Eye (tissue), 1 donor: ENCODE measurements at places on chromosomes 13 and 19.
A peak's percentile ranks its signal among the peaks of the same experiment; 100 is the strongest.

- DNase-seq = no peak
Measured at GRCh38 chr13:109802936-109803335, 16.6 kb upstream of the IRS2 start.

DNA sequence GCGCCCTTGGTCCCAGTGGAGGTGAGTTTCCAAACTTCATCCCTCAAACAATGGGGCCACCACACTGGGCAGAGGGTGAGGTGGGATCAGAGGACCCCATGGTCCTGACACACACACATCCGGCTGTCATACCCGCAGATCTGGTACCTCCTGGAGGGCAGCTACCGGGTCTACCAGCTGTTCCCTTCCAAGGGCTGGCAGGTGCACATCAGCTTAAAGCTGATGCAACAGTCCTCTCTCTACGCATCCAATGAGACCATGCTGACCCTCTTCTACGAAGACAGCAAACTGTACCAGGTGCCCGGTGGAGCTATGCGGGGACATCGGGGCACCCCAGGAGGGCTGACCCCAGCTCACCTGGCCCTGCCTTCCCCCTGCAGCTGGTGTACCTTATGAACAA, 14.0 kb upstream of the PSMD8 start:
- DNase-seq = no peak

GRCh38 chr13:113954046-113954835, 19.6 kb downstream of the C13orf46 start:
- no peak for DNase-seq

DNA sequence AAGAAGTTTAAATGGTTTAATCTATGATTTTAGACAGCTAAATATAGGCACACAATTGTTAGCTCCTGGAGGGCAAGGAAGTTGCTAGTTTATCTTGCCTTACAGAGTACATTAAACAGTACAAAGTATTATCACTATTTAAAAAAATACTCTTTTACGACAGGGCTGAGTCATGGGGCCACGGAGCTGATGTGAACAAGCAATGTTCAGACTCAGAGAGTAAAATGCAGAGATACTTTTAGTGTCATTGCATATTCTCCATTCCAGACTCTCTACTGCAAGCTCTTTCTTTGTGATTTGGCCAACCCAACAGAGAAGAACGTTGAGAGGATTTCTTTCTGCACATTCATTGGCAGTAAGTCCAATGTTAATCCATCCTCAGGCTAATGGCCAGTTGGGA, 352.4 kb downstream of the SPRY2 start:
- DNase-seq = no peak

DNA sequence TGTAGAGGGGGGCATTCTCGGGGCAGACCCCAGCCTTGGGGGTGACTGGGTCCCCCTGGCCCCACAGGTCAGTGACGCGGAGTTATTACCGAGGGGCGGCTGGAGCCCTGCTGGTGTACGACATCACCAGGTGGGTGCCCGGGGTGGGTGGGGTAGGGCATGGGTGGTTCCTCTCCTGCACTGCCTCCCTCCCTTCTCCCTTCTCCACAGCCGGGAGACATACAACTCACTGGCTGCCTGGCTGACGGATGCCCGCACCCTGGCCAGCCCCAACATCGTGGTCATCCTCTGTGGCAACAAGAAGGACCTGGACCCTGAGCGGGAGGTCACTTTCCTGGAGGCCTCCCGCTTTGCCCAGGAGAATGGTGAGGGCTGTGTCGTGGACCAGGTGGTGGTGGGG, 5.7 kb downstream of the RAB4B start:
- no peak for DNase-seq

DNA sequence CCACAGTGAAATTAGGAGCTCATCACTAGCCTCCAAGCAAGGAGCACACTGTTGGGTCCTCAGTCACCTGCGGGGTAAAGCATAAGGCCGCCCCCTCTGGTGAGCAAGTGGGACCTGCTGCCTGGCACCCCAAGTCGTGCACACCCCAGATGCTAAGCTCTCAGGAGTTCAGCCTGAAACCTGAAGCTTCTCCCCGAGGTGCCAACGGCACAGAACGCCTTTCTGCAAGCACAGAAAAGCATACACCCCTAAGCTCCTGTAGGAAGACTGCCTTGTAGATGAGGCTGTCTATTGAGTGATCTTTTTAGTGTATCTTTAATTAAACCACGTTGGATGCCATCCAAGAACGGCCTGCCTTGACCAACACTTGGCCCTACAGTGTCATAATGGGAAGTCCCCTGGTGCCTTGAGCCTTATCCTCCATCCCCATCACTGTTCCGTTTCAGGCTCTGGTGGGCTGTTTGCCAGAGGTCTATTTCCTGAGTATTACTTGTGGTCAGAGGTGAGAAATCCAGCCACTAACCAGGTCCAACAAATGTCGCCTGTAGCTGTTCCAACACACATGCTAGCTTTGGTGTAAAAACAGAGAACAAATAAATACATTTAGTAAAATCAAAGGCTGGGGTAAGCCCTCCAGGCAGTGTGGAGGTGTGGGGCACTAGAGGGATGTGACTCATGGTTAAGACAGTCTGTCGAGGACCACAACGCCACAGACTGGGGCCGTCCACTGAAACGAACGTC, 44.8 kb downstream of the C13orf42 start:
- DNase-seq = no peak

DNA sequence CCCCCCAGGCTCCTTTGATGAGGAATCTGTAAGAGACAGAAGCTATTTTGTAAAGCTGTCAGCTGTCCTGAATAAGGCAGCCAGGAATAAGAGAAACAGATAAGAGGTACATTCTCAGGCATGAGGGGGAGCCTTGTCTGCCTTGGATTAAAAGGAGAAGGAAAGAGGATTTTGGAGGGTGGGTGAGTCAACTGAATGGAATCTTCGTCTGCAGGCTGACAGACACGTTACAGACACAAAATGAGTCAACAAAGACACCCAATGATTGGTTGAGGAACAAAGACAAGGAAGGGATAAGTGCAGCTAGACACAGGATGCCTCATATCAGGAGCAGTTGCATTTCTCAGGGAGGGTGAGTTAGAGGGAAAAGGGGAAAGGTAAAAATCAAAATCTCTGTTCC, 162.5 kb downstream of the OLFM4 start:
- DNase-seq = no peak

DNA sequence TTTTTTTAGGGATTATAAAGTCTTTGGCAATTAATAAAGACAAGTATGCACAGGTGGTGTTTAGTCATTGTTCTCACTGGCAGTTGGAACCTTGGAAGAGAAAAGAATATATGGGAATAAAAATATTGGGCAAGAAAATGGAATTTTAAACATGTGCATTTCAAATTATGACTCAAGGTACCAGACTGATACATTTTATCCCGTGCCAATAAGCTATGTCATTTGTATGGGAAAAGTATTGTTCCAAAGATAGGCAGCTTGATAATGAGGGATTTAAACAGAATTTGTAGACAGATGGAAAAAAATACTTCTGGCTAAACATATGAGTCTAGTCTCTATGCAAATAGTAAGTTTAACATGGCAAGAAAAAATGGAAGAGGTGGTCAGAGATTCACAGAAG, 169.5 kb upstream of the UFM1 start:
- no peak for DNase-seq

- DNase-seq = no peak
Measured at GRCh38 chr19:28874742-28875141, 338.2 kb downstream of the UQCRFS1 start.

DNA sequence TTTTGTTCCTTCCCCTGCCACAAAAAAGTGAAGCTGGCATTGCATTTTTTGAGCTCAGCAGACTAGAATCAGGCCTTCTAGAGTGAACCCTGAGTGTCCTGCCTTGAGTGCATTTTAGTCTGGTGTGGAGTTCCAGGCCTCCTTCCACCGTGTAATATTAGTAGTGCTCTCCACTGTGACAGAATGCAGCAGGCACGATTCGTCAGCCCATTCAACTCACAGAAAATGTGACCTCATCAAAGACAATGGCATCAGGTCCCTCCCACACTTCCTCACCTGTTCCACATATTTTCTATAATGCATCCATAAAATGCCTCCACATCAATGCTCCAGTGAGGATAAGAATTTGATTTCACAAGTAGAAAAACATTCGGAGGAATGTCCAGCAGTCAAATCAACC, 227.6 kb downstream of the FGF9 start:
- DNase-seq = no peak

DNA sequence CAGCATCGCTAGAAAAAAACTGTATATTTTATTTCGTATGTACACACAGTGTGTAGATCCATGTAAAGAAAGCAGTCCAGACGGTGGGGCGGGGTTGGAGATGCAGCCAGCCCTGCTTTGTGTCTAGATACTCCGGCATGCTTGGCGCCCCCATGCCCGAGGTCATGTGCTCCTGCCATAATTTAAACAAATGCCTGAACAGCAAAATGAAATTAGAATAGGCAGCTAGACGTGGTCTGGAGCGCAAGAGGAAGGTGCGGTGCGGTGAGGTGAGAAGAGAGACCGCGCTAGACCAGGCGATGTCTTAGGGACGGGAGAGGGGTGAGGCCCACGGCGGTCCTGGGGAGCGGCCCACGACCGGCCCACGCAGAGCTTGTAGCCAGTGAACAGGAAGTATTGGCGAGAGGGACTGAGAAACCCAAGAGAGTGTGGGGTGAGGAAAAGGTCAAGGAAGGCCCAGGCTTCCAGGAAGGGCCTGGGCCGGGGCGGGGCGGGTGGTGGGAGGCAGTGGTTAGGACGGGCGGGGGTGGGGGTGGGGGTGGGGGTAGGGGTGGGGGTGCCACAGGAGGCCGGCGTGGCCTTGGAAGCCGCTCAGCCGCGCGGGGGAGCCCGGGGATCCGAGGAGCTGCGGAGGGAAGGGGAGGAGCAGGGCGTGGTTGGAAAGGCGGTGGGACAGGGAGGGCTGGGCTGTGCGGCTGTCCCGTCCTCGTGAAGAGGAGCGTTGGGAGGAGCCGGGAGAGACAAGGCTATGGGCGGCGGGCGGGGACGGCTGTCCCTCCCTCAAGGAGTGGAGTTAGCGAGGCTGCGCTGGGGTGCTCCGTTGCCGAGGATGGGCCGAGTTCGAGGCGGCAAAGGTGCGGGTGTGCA, 254.7 kb upstream of the SGCG start:
- DNase-seq = peak; percentile 86

GRCh38 chr13:82467626-82468025, 1414.6 kb downstream of the SLITRK1 start:
- no peak for DNase-seq

DNA sequence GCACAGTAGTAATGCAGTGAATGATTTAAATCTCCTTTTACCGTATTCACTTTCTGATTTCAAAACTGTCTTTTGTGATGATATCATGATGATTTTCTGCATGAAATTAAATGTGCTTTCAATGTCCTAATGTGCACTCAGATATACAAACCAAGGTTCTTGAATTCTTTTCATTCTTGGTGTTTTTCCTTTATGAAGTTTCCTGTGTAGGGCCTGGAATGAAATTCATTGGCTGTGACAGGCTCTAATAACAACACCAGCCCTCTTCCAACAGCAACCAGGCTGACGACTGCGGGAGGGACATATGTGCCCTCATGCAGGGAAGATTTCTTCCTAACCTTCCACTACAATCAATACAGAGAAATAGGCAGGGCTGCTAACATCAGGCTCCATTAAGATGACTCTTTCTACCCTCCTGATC, 1052.0 kb downstream of the DIAPH3 start:
- peak; percentile 84 for DNase-seq

DNA sequence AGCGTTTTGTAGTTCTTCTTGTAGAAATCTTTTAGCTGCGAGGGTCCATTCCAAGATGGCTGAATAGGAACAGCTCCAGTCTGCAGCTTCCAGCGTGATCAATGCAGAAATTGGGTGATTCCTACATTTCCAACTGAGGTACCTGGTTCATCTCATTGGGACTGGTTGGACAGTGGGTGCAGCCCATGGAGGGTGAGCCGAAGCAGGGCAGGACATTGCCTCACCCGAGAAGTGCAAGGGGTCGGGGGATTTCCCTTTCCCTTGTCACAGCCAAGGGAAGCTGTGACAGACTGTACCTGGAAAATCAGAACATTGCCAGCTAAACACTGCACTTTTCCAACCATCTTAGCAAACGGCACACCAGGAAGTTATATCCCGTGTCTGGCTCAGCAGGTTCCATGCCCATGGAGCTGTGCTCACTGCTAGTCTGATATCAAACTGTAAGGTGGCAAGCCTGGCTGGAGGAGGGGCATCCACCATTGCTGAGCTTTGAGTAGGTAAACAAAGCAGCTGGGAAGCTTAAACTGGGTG, 176.0 kb upstream of the SPRY2 start:
- no peak for DNase-seq

DNA sequence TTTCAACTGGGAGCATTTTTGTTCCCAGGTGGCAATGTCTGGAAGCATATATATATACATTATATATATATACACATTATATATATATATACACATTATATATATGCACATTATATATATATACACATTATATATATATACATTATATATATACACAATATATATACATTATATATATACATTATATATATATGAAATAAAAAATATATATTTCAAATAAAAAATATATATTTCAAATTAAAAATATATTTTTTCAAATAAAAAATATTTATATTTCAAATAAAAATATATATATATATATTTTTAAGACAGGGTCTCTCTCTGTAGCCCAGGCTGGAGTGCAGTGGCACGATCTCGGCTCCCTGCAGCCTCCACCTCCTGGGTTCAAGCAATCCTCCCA, 61.5 kb downstream of the ADGRE1 start:
- no peak for DNase-seq

GRCh38 chr13:37365496-37365895, 233.1 kb downstream of the POSTN start:
- DNase-seq = no peak

DNA sequence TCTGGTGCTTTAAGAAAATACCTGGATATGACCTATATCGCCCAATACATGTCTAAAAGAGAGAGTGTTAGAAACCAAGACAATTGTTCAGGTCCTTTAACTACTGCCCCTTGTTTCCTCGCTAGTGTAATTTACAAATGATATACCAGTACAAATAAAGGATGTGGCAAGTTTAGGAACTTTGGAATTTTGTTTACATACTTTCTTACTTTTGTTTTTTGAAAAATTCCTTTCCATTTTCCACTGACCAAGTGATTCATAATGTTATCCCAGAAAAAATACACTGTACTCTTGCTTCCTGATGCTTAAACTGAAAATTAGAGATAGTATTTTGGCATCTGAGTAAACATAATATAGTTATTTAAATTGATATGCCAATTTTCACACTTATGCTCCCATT, 96.8 kb upstream of the CSNK1A1L start:
- DNase-seq = no peak

- DNase-seq = no peak
Measured at GRCh38 chr13:69648340-69649062, 459.1 kb upstream of the ATXN8OS start.

DNA sequence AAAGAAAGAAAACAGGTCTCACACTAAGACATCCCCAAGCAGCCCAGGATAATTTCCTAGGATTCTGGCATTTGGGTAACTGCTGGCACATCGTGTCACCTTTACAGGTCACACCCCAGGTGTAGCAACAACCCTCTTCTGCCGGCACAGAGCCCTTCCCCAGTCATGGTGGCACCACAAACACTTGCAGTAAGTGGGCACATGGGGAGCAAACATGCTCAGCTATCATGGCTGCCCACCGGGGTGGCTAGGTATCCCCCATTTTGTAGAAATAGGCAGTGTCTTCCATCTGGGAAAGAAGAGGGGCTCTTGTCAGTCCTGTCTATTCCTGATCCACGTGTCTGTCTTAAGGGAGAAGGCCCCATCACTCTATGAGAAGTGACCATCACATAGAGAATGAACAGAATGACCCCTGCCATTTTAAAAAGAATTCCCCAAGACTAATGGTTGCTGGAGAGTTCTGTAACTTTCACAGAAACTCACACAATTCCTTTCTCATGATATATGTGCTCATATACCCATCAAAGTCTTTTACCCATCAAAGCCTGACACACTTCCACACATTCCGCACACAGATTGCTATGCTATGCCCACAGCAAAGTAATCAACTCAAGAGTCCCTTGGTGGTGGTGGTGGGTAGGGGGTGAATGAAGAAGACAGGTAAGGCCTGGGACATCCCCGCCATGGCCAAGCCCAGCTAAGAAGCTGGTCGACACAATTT, 33.3 kb downstream of the BRD4 start:
- DNase-seq = no peak
